SJCRH30 (cell line): ENCODE measurements at places on chromosomes 13 and 19.
A peak's percentile ranks its signal among the peaks of the same experiment; 100 is the strongest.

GRCh38 chr13:76474356-76474755 is 411.8 kb downstream of the KCTD12 start:
- no peaks in the 10 kb centered on the region for H3K27me3 ChIP-seq
- no peak for DNase-seq
- no peak overlapping the region for H3K27ac ChIP-seq
- H3K4me3 ChIP-seq, result no peak overlapping the region

GRCh38 chr19:46356149-46357055 is 9.5 kb downstream of the PPP5C start:
- H3K27ac ChIP-seq, result no peak overlapping the region
- H3K4me1 ChIP-seq, result peaks cover 8% of the 10 kb centered on the region
- H3K4me3 ChIP-seq, result no peak overlapping the region
- no peak for DNase-seq
- peaks cover 43% of the 10 kb centered on the region for H3K36me3 ChIP-seq
- H3K27me3 ChIP-seq, result no peaks in the 10 kb centered on the region

DNA sequence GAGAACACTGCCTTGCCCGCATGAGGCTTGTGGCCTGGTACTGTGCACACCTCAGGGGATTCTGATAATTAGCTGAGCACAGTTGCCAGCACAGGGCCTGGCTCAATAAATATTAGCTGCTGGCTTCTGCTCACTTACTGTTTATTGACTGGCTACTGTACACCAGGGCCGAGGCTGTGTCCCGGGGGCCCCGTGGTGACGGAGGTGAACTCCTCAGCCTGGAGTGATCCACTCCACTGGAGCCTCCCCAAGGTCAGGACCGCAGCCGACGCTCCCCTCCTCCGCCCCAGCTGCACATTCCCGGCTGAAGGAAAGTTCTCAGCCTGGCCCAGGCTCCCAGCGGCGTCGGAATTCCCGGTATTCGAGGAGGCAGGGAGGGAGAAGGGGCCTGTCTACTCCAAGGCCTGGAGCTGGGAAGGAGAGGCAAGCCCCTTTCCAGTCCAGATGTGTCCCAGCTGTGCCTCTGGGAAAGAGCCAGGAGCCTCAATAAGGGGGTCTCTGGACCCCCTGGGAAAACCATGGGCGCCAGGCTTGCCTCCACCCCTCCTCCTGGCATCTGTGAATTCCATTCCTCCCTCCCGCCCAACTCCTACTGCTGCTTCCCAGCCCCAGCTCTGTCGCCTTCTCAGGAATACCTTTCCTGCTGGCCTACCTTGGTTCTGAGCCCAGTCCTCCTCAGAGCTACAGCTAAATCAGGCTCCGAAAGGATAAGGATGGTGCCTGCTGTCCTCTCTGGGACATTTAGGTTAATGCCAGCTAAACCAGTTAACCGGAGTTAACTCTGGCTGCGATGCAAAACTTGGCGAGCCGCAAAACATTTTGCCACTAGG is 7.3 kb downstream of the RPS16 start:
- peak overlapping the region; percentile 7; the same call in 1 of the 2 replicates for H3K4me3 ChIP-seq
- H3K36me3 ChIP-seq, result peaks cover 29% of the 10 kb centered on the region
- no peak overlapping the region; the same call in 1 of the 2 replicates for H3K27ac ChIP-seq
- peaks cover 7% of the 10 kb centered on the region; the same call in 1 of the 2 replicates for H3K4me1 ChIP-seq
- H3K27me3 ChIP-seq, result no peaks in the 10 kb centered on the region

GRCh38 chr13:97986835-97987234 is 33.4 kb downstream of the IPO5 start:
- H3K4me3 ChIP-seq, result no peak overlapping the region
- H3K36me3 ChIP-seq, result peaks cover 91% of the 10 kb centered on the region
- DNase-seq, result no peak

GRCh38 chr13:31236211-31236786 is 36.5 kb downstream of the B3GLCT start:
- H3K27me3 ChIP-seq, result no peaks in the 10 kb centered on the region
- H3K36me3 ChIP-seq, result no peaks in the 10 kb centered on the region

DNA sequence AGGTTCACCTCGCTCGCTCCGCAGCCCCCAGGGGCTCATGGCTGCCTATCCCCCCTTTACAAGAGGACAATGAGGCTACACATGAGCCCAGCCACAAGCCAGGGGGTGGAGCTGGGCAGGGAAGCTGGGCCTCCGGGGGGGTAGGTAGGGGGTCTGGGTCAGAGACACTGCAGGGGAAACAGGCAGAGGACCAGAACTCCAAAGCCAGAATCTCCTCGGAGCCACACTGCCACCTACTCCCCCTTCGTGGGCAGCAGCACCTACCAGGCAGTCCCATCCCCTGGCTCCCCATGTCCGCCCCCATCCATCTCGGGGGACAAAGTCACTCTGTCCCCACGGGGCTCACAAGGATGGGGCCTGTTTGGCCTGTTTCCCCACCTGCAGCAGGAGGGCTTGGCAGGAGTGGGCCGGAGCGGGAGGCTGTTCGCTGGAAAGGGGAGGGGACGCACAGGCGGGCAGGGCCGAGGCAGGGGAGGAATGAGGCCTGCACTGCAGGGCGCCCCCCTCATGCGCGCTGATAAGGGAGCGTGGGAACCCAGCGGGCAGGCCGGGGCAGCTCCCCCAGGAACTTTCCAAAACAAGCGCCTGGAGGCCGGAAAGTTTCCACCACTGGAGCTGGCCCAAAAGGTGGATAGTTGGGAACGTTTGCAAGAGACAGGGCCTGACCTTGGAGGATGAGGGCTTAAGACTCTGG is 545 bp upstream of the ISYNA1 start:
- H3K4me3 ChIP-seq, result peak overlapping the region; percentile 45
- no peak overlapping the region for H3K27ac ChIP-seq
- H3K4me1 ChIP-seq, result peaks cover 31% of the 10 kb centered on the region
- H3K27me3 ChIP-seq, result no peaks in the 10 kb centered on the region

DNA sequence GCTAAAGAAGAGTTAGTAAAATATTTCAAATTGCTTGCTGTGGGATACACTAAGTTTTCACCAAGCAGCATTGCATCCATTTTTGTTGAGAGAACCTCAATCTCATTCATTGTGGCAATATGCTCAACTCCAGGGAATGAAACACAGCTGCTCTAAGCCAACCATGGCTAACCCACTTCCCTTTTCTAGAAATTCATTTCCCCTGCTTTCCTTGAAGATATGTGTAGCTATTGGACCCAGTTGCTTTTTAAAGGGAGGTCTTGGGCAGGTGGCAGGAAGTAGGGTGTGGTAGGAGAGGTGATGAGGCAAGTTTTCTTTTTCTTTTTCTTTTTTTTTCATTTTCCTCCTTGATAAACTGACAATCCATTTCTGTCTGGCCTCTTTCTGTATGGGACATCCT is 452.2 kb downstream of the FGF14 start:
- no peak for DNase-seq
- H3K4me3 ChIP-seq, result no peak overlapping the region
- H3K4me1 ChIP-seq, result no peaks in the 10 kb centered on the region
- H3K27ac ChIP-seq, result no peak overlapping the region
- no peaks in the 10 kb centered on the region for H3K27me3 ChIP-seq

GRCh38 chr19:41960973-41961372 is 1.9 kb upstream of the RABAC1 start:
- no peak overlapping the region for H3K27ac ChIP-seq
- 0 out of 2 replicates have a peak, but pooled peaks cover 2% of the 10 kb centered on the region for H3K36me3 ChIP-seq
- H3K27me3 ChIP-seq, result no peaks in the 10 kb centered on the region
- no peak overlapping the region for H3K4me3 ChIP-seq

DNA sequence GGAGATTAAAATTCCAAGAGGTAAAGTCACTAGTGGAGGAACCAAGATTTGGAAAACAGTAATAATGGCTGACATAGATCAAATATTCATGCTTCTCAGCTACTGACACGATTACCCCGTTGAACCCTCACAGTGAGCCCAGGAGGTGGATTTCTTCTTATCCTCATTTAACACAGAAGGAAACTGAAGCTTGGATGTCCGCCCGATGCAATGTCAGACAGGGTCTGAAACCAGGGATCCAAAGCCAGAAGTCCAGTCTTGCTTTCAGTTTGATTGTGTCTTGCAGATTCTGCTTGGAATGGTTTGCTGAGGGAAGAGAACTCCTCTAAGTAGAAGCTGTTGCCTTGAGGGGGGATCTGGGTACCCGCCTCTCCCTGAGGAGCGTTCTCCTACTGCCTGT is 404.7 kb downstream of the KCNRG start:
- no peak overlapping the region for H3K27ac ChIP-seq
- H3K4me3 ChIP-seq, result no peak overlapping the region
- H3K36me3 ChIP-seq, result no peaks in the 10 kb centered on the region
- no peaks in the 10 kb centered on the region for H3K27me3 ChIP-seq
- DNase-seq, result no peak
- no peaks in the 10 kb centered on the region for H3K4me1 ChIP-seq

- H3K27me3 ChIP-seq, result no peaks in the 10 kb centered on the region
- H3K4me1 ChIP-seq, result no peaks in the 10 kb centered on the region
- no peaks in the 10 kb centered on the region for H3K36me3 ChIP-seq
- H3K4me3 ChIP-seq, result no peak overlapping the region
- H3K27ac ChIP-seq, result no peak overlapping the region
These were observed 2.2 kb downstream of the RGCC start for GRCh38 chr13:41459432-41460073.
